H1 (cell line): ENCODE measurements at places on chromosomes 7 and 10.

GRCh38 chr7:138895679-138896078 is 85.5 kb downstream of the KIAA1549 start:
- DNase-seq, result no peak

- no peak for DNase-seq
These were observed 65.0 kb downstream of the STK17A start for GRCh38 chr7:43647673-43648472.

GRCh38 chr10:70403483-70404035 is 386 bp upstream of the EIF4EBP2 start:
- DNase-seq, result no peak

GRCh38 chr7:143126146-143126545 is 5.7 kb upstream of the PIP start:
- no peak for DNase-seq

DNA sequence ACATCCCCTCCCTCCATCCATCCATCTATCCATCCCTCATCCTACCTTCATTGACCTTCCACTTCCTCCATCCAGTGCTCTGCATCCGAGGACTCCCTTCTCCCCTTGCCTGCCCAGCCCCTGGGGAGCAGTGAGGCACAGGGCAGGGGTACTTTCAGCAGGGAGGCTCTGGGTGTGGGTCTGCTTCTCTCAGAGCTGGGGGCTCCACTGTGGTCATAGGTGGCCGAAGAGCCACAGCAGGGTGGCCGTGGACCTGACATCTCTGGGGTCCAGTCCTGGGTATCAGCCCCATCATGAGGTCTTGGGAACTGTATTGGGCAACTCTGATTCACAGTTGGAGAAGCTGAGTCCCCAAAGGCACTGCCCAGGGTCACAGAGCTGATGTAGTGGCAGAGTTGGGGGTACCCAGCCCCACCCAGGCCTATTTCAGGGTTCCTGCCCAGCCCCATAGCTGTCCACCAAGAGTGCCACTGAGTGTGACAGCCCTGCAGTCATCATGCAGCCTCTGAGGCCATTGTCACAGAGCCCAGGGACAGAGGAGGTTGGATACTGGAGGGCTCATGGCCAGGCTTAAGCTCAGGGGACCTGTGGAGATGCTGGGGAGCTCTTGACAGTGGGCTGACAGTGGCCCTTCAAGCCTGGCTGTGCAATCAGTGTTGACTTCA is 35.3 kb upstream of the DPYSL4 start:
- no peak for DNase-seq

- no peak for DNase-seq
These were observed 28.7 kb downstream of the PRSS2 start for GRCh38 chr7:142799437-142799835.

- no peak for DNase-seq
These were observed 246.9 kb downstream of the AHR start for GRCh38 chr7:17545348-17545747.
